ENCODE measurements at places on chromosomes 2 and 18.

DNA sequence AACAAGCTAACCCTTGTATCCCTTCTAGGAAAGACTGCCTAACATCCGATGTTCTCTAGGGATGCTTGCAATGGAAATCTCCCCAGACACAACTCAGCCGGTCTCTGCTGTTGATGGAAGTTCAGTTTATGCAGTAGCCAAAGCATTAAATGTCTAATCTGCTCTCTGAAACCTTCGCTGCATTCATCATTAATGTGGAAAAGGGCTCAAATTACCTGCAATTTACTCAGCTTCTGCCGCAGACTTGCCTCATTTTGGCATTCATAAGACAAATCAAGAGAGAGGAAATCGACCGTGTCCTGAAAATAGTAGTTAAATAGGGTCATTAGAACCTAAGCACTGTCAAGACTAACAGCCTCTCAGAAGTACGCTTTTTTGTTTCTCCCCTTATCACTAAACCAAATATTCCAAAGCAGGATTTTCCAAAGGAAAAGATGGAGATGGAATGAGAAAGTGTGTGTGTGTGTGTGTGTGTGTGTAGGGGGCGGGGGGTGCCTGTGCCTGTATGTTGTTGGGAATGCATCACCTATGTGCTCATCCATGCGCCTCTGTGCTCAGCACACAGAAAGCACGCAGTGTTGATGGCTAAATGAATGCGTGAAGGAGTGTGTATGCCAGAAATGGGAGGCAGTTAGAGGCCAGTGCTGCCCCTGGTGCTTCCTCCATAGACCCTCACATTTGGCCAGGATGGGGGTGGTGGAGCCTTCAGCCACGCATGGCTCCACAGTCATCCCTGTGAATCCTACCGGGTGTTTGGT lies 7.4 kb downstream of the LCT start:
- peak; percentile 29 for DNase-seq

- no peak for DNase-seq
Observed at GRCh38 chr2:44807201-44808025, 134.1 kb upstream of the SIX3 start.

- DNase-seq, result peak; percentile 76
Observed at GRCh38 chr2:230902180-230902899, 22.7 kb downstream of the GPR55 start.

DNA sequence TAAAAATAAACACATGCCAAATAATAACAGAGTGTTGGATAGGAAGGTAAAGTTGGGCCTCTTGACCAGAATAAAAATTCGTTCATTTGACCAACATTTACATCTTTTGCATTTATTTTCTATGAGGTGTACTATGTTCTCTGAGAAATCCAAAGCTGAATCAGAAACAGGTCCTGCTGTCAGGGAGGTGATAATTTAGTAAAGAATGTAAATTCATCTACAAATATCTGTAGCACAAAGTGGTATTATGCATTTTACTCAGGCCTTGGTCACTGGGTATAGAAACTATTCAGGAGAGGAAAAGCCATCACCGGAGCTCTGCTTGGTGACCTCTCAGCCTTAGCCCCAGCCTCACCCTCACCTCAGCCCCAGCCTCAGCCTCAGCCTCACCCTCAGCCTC lies 208.9 kb downstream of the SPP2 start:
- no peak for DNase-seq

DNA sequence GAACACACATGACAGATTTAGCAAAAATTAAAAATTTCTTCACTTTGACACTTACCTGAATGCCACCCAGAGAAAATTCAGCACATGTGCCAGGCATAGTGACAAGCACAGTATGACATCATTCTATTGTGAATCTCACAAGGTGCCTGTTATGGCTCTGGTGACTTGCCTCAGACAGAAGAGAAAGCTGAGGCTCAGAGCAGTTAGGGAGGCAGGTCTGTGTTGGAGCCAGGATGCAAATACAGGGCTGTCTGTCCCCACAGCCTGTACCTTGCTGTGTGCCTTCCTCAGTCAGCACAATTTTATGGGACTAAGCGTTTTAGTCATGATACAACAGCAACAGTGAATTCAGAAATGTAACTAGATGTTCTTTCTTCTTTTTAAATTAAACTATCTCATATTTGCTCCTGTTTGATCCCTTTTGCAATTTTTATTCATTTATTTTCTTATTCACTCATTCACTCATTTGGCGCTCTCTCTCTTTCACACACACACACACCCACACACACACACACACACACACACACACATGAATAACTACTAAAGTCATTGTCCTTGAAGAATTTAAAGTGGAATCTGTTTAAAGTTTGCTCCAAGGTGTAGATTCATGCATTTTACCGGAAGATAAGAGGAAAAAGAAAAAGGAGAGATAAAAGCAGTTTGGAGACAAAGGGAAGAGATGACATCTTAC lies 37.9 kb upstream of the CTAGE1 start:
- no peak for DNase-seq

- DNase-seq, result no peak
Observed at GRCh38 chr2:198731842-198732399, 725.8 kb downstream of the SATB2 start.

- DNase-seq, result no peak
Observed at GRCh38 chr2:100784681-100785080, 35.3 kb upstream of the NPAS2 start.

DNA sequence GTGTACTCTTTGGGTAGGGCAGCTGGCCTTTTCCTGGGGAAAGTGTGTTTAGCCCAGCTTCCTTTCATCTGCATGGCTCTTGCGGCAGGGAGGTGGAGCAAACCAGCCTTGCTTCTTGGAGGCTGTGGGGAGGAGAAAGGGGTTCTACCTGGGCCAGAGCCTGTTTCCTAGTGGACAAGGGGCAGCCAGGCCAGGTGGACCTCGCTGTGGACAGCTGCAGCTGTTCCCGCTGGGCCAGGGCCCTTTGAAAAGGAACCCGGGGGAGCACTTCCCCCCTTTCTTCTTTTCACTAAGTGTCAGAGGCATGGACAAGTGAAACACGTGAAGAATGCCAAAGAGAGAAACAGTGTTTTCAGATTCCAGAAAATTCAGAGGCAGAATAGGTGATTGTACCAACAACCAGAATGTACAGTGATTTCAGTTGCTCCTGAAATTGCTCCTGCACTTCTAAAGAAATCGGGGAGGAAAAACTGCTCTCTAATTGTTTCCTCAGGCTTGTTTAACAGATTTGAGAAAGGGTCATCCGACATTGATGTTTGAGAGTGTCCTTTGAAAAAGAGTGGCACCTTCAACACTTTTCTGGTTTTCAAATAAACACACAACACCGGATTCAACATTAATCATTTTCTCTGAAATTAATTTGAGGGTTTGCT lies 3.9 kb downstream of the GLI2 start:
- DNase-seq, result no peak

GRCh38 chr18:37845498-37845897 lies 279.9 kb upstream of the CELF4 start:
- no peak for DNase-seq

GRCh38 chr18:78639006-78639950 lies 340.3 kb upstream of the SALL3 start:
- no peak for DNase-seq

GRCh38 chr2:168037778-168038177 lies 209.6 kb downstream of the STK39 start:
- no peak for DNase-seq

- no peak for DNase-seq
Observed at GRCh38 chr2:46960618-46961017, 45.0 kb upstream of the MCFD2 start.

DNA sequence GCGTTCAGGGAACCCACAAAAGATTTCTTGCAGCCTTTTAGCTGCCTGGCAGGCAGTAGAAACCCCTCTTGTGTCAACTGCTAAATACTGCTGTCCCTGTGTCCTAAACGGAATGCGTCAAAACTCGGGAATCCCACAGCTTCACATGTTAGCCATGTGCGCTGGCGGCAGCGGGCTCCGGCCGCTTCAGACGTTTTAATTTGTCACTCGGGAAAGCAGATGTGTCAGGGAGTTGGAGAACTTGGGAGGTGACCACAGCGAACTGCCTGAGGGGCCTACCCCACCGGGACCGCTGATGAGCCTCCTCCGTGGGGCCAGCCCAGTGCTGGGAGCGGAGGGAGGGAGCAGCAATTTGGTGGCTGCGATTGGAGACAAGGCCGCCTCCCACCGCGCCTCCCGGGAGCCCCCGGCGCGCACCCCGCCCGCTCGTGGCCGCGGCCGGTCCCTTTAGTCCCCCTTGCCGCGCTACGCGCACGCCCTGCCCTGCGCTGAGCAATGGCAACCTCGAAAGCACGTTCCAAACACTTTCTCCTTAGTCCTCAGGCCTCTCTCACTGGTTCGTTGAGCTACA lies 146.1 kb upstream of the SATB2 start:
- peak; percentile 52 for DNase-seq

DNA sequence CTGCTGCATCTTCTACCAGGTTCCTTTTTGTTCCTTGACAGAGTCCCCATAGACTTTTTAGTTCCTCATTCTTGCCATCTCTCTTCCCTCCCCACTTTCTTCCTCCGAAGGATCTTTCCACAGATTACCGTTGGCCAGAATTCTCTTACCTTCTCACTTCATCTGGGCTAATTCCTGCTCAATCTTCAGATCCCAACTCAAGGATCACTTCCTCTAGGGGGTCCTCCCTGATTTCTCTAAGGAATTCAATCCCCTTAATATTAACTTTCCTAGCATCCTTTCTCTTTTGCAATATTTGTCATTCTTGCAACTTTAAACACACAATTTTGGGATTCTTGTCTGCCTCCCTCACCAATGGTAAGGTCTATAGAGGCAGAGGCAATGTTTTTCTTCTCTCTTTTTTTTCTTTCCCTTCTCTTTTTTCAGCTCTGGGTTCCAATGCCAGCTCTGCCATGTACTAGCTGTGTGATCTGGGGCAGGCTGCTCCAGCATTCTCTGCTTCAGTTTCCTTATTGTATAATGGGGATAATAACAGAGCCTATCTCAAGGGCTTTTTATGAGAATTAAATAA lies 5.4 kb upstream of the KCNE4 start:
- DNase-seq, result no peak

DNA sequence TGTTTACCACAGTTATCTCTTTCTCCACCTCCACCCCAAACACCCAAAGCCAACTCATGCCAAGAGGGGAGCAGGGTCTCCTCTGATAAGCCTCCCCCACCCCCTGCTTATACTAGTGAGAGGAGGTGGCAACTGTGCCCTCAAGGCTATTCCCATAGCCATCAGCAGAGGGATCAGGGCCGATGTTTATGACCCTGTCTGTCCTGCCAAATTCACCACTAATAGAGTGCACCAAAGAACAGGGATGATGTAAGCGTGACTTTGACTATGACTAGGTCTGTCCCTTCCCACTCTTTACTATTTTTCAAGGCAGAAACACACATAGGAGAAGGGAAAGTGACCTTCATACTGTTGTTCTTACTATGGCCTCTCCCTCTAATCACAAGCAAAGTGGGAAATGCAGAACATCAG lies 74.6 kb downstream of the CLHC1 start:
- no peak for DNase-seq

- DNase-seq, result peak; percentile 30
Observed at GRCh38 chr18:13653746-13654433, 72.5 kb downstream of the FAM210A start.

- DNase-seq, result no peak
Observed at GRCh38 chr2:173407646-173408045, 53.0 kb downstream of the CDCA7 start.

GRCh38 chr2:53777134-53777533 lies 9.5 kb downstream of the CHAC2 start:
- DNase-seq, result no peak

- DNase-seq, result no peak
Observed at GRCh38 chr2:75428646-75429443, 131.9 kb downstream of the EVA1A start.

GRCh38 chr2:100756704-100757103 lies 63.2 kb upstream of the NPAS2 start:
- DNase-seq, result no peak

DNA sequence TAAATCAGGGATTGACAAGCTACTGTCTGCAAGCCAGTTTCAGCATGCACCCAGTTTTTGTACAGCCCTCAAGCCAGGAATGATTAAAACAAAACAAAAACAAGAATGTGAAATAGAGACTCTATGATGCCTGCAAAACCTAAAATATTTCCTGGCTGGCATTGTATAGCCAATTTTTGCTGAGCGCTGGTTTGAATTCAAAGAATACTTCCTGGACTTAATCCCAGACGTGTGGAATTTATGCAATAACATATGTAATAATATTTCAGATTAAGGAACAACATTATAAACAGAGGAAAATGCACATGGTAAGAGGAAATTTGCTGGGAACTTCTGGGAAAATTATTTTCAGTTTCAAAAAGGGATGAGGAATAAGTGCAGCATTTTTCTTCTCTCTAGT lies 148.1 kb upstream of the RPRM start:
- no peak for DNase-seq

GRCh38 chr2:209208211-209208610 lies 215.6 kb upstream of the MAP2 start:
- peak; percentile 9 for DNase-seq

- no peak for DNase-seq
Observed at GRCh38 chr2:7992612-7993602, 688.9 kb upstream of the ID2 start.

Measured in kidney (tissue), 22 donors.